ENCODE measurements at places on chromosomes 1 and 21.

DNA sequence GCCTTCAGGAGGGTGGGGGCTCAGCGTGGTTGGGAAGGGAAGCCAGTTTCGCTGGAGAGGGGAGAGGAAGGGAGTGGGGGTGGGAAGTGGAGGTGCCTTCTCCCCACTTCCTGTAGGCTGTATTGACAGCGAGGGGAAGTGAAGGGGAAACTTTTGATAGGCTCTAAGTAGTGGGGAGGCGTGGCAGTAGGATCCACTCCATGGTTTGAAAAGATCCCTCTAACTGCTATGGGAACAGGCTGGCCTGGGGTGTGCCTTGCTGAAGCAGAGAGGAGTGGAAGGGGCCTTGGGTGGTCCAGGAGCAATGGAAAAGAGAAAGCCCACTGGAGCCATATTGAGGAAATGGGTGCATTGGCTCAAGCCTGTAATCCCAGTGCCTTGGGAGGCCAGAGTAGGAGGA lies 20.2 kb downstream of the C1orf115 start:
- DNase-seq = no peak

DNA sequence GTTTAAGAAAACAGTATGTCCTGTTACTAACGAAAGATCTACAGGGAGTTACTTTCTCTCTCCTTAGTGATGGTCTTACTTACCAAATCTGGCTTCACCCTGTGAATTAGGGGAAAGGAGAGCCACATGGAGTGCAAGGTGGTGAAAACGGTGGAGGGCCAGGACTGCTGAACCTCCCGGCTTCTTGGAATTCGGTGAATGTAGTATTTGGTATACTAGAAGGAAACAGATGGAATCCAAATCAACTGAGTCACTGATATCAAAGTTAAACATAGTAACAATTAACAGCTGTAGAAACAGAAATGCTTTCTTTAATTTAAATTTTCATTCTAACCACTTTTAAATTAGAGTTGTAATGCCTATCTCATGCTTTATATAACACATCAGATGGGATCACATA lies 45.7 kb downstream of the ALG14 start:
- DNase-seq = no peak

DNA sequence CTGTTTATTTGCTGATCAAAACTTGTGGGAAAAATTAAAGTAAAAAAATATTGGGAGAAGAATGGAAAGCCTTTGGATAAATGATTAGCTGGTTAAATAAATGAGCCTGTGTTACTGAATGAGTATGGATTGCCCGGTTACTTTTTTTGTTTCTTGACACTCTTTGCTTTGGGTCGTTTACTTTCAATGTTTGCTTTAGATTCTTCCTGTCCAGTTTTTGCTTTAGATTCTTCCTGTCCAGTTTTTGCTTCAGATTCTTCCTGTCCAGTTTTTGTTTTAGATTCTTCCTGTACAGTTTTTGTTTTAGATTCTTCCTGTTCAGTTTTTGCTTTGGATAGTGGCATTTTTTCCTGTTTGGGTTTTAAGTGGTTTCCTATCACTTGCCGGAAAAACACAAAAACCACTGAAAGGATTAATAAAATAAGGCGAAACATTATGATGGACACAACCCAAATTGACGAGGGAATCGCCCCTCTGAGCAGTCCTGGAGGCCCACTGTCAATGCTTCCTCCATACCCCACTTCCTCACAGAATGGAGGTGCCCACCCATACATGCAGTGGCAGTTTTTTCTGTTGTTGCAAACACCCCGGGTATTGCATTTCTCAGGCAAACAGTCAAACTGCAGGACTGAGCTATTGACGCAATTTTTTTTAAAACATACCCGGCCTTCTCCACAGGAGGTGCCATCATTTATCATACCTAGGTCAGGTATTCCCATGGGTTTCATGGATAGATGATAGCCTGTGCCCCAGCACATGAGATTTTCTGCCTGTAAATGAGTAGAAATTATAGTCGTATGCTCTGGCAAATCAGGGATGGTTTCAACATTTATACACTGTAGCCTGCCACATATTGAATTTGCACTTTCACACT lies 2.3 kb downstream of the ADAM30 start:
- no peak for DNase-seq

DNA sequence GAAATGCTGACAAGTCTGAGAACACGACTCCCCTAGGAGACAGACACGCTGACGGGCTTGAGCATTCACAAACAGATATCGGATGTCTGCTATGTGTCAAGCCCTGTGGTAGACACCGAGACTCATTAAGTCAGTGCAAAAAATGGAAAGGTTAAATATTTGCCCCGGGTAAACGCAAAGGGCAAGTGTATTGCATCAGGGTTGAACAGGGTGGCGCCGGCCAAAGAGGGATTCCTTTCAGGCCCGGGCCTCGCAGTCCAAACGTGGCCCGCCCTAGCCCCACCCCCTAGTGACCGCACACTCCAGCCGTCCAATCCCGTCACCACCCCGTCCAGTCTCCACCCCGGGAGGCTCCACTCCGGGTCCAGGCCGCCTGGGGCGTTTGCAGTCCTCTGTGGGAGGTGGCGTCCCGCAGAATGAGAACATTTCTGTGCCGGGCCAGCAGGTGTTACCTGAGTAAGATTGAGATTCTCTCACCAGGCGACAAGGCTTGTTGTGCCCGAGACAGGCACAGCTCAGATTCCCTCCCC lies 16.3 kb upstream of the TMEM9 start:
- peak; percentile 93 for DNase-seq

GRCh38 chr1:3054474-3054873 lies 14.5 kb upstream of the PRDM16 start:
- no peak for DNase-seq

DNA sequence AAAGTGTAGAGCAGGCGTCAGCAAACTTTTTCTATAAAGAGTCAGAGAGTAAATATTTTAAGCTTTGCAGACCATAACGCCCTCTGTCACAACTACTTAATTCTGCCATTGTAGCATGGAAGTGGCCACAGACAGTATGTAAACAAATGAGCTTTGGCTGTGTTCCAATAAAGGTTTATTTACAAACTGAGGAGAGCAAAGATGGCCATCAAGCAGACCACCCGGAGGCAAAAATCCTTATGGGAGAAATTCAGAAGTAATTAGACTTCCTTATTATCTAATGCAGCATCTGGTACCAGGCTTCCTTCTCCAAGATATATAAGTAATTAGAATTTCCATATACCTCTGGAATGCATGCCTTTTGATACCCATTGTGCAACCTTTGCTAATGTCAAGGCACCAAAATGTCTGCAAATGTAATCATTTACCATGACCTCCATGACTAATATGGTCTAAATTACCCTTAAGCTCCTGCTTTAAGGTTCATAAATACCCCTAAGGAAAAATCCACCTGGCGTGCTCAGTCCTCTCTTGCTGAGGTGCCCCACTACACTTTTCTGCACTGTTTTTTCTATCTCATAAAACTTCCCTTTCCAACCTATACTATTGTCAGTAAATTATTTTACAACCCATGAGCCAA lies 377.8 kb downstream of the MATN1 start:
- peak; percentile 0 for DNase-seq

- no peak for DNase-seq
Observed at GRCh38 chr1:230976825-230977747, 1.6 kb downstream of the TTC13 start.

GRCh38 chr1:169260478-169261151 lies 107.0 kb downstream of the NME7 start:
- DNase-seq = no peak

- no peak for DNase-seq
Observed at GRCh38 chr1:185788386-185788785, 54.2 kb downstream of the HMCN1 start.

DNA sequence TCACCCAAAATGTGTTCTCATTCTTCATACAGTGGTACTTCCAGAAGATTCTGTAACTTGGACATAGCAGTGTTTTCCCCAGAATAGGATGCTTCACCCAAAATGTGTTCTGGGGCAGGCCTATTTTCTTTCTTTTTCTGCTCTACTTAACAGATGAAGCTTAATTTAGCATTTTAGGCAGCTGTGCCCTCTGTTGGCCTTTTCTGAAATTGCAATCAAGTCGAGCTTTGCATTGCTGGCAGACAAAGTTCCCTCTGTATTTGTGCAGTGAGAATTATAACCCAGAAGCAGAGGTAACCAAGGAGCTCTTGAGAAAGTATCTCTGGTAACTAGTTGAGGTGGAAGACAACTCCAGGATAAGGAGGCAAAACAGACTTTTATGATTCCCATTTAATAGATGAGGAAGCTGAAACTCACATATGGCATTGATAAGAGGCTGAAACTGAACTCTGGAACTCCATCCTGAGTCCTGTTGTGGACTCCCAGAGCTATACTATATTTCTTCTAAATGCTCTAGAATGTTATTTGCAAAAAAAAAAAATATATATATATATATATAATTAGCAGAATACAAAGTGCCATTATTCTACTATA lies 50.3 kb upstream of the L1TD1 start:
- DNase-seq = no peak

GRCh38 chr1:10909697-10910680 lies 102.5 kb upstream of the TARDBP start:
- DNase-seq = no peak

DNA sequence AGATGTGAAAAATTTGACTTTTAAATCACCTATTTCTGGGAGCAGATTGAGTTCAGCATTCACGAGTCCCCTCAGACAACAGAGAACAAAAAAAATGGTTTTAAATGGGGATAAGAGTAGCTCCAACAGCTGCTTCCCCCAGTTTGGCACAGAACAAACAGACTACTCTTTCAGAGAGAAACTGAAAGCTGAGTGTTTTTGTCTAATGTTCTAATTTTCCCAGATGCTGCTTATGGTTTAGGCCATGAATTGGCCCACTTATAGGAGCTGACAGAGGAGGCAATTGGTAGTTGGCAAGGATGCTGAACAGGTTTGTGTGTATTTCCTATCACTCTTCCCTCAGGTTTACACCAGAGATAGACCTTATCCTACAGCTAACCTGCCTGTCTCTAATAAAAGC lies 1637.4 kb upstream of the PRMT6 start:
- DNase-seq = no peak

GRCh38 chr1:116292929-116293725 lies 79.9 kb upstream of the ATP1A1 start:
- no peak for DNase-seq

- no peak for DNase-seq
Observed at GRCh38 chr1:203268901-203269653, 36.2 kb upstream of the BTG2 start.

- no peak for DNase-seq
Observed at GRCh38 chr1:150106341-150106740, 38.8 kb downstream of the VPS45 start.

GRCh38 chr1:84541679-84542078 lies 32.6 kb downstream of the CTBS start:
- DNase-seq = no peak

DNA sequence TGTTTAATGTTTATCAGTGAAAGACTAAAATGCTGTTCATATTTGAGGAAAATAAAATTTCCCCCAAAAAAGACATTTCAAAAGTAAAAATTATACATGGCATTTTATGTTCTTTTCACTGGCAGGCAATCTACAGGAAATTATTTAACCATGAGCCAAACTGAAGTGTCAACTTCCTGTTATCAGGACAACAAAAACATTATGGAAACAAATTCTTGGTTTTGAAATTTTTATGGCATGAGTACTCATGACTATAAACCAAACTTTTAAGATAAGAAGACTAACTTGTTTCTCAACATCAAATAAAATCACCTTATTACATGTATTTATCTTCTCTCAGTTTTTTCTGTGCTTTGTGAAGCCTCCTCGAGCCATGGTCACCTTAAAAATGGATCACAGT lies 698.6 kb downstream of the LTN1 start:
- DNase-seq = no peak

DNA sequence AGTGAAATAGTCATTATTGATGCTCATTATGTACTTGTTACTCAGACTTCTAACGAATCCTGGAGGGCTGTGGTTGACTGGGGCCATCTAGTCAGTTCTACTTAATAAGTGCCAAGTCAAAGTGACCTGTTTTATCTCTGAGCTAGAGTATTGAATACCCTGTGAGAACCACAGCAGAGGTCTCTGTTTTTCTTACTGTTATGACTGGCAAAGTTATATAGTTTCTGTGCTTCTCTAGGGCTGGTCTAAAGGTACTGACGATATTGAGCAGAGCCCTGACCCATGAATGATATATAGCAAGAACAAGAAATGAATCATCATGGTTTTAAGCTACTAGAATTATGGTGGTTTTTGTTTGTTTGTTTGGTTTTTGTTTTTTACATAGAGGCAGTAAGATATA lies 555.8 kb downstream of the PLA2G4A start:
- DNase-seq = no peak

- DNase-seq = no peak
Observed at GRCh38 chr1:206032380-206033140, 8.9 kb upstream of the CTSE start.

GRCh38 chr1:156920233-156921052 lies at the start of gene LRRC71:
Gene LRRC71, plus strand, starts transcription at chr1:156920632. Its CDS starts 172 bp downstream, at chr1:156920804.
- DNase-seq = no peak

GRCh38 chr1:100440075-100440809 lies 87.9 kb downstream of the CDC14A start:
- DNase-seq = no peak

- DNase-seq = no peak
Observed at GRCh38 chr1:31541194-31541593, 35.1 kb upstream of the TINAGL1 start.

DNA sequence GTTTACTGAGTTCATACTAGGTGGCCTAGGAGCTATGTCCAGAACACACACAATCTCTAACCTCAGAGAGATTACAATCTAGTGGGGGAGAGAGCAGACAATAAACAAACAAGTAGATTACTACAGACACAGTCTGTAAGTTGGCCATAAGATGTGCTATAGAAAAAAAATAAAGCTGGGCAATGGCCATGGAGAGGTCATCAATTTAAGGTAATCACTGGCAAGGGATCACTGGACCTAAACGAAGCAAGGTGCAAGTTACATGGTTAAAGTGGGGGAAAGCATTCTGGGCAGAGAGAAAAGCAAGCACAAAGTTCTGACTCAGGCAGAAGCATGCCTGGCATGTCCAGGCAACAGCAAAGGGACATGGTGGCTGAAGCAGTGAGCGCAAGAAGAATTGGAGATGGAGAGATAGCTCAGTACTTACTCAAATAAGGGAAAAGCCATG lies 147.0 kb downstream of the RERE start:
- no peak for DNase-seq

All from vagina (tissue), 2 donors.